Stimulated activated CD8-positive, alpha-beta memory T cell treated with anti-CD3 and anti-CD28 coated beads, Interleukin-15, amount 100 ng/mL, for 48 hours (primary cell): ENCODE measurements at places on chromosomes 2 and 18.
A peak's percentile ranks its signal among the peaks of the same experiment; 100 is the strongest.

GRCh38 chr2:118061135-118061955, 26.9 kb upstream of the INSIG2 start:
- DNase-seq, result no peak

DNA sequence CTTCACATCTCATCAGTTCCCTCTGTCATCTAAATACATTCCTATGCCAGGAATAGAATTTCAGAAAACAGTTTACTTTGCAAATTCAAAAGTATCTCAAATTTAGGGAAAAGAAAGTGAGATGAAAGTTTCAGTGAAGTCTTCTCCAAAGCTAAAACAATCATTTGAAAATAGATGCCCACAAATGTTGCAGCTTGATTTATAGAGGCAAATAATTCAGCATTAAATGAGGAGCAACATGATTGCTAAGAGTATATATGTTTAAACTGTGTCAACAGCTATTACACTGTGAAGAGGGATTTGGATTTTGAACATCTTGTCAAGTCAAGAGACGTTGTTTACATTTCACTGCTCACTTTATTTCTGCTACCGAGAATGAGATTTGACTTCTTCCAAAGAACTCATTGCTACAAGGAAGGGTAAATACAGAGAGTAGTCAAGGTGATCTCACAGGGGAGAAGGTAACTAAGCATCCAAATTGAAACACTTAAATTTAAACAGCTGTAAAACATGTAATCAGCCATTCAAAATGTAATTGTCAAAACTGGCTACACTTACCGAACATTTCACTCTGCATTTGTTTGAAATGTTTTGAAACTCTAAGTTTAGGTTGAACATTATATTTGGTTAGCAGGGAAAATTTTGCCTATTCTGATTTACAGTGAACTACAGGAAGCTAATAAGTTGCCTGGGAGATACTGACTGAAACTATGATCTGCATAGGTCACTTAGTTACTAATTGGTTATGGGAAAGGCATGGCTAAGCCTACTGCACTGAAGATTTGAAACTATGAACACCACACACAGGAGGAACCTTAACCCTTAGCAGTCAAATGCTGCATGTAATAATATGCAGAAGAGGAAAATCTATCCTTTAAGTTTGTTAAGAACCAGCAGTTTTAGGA, 33.2 kb upstream of the GALNT3 start:
- DNase-seq, result no peak

DNA sequence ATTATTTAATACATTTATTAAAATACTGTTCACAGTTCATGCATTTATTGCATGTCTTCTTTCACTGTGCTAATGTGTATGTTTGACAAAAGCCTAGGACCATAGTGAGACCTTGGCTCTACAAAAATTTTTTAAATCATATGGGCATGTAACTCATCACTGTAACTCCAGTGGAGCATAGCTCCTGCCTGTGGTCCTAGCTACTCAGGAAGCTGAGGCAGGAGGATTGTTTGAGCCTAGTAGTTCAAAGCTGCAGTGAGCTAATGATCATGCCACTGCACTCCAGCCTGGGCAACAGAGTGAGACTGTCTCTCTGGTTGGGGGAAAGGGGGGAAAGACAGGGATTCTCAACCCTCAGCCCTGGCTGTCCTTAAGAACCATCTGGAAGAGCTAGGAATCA, 137.8 kb downstream of the PRKCE start:
- DNase-seq, result no peak

DNA sequence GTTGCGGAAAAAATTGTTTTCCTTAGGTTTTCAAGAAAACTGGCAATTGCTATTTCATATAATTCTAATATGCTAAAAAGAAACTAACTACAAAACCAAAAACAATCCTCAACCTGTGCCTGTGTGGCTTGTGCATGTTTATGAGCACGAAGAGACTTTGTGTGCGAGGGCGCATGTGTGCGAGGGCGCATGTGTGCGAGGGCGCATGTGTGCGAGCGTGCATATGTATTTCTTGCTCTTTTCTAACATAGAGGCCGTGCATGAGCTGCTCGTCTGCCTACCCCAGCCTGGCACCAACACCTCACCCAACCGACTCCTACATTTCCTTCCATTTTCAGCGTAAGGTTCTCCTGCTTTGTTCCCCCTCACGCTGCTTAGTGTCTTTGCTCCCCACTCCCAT, 211.6 kb downstream of the DOK6 start:
- DNase-seq, result no peak

DNA sequence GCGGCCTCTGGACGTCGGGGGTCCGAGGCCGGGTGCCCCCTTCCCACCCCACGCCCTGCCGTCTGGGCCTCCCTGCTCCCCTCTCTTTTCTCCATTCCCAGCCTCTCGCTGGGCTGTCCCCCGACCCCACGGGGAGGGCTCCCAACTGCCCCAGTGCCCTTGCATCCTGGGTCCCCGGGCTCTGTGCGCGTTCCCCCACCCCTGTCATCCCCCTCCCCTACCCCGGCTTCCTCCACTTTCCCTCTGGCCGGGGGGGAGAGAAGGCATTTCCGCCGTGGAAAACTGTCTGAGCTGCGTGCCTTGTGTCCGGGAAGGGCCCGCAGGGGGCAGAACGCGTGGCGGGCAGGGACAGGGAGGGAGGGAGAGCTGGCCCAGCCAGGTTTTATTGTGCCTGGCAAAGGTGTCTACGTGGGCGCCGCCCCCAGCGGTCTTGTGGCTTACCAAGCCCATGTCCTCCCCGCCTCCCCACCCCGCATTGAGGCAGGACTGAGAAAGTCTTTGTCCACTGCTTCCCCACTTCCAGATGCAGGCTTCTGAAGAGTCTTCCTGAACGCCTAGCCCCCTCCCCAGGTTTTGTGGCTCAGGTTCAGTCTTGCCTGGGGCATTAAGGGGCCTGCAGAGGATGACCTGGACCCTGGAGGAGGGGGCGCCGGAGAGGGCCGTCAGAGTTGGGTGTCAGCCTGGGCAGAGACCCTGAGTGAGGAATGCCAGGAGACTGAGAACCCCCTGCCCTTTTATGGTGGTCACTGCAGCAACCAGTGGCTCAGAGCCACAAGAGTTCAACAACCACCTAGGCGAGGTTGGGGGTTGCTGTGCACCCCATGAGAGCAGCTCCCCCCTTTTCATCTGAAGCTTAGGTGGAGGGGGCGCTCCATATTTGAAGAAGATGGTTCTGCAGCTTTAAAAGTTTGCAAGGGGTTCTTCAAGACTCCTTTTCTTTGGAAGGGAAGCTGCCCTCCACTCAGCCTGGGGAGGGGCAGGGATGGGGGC, 1.3 kb downstream of the ITM2C start:
- DNase-seq, result peak; percentile 30

- no peak for DNase-seq
Observed at GRCh38 chr2:204264085-204264553, 281.2 kb upstream of the PARD3B start.

GRCh38 chr2:41927581-41928264, 120.1 kb upstream of the PKDCC start:
- DNase-seq, result no peak

DNA sequence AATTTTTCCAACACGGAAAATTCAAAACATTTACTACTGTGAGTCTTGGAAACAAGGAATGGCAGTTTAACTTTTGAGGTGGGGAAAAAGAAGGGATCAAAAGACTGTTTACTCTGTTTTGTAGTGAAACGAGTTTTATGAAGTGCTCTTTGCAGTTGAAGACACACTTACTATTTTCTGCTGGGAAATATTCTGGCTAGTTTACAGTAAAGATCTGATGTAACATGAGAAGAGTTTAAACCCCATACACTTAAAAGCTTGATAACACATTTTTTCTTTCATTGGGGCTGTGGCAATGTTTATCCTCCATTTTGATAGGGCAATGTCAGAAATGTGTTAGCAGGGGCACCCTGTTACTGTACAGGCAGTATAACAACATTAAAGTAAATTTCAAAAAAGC, 124.9 kb upstream of the SMAD7 start:
- no peak for DNase-seq

GRCh38 chr2:65228263-65228750, 676 bp downstream of the ACTR2 start:
- DNase-seq, result no peak

DNA sequence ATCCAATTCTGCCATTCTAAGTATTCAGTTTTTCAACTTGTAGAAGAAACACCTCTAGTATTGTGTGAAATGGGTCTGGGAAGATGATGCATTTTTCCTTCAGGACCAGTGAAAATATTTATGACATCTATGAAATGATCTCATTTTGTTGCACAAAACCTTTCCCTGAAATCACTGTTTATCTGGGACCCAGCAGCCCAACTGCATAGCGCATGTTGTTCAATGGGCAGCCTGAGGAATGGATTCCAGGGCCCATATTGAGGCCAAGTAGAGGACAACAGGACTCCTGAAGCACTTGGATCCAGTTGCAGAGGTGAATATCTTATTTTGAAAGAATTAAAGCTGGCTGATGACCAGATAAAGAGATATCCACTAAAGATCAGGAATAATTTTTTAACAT, 7.3 kb downstream of the RBMS1 start:
- no peak for DNase-seq

DNA sequence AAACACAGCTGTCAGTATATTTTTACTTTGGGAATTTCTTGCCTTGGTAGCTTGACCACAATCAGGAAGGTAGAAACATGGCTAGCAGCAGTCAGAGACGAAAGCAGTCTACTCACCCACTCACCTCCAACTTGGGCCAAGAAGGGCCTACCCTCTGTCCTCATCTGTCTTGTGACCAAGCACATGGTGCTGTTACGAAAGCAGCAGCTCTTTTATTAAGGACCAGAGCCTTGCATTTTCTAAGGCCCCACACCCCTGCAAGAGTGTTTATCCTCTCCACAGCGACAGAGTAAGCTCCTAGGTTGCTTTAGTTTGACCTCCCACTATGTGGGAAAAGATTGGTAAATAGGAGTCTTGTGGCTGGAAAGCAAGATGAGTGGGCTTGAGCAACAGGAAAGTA, 31.3 kb upstream of the MSTN start:
- no peak for DNase-seq

DNA sequence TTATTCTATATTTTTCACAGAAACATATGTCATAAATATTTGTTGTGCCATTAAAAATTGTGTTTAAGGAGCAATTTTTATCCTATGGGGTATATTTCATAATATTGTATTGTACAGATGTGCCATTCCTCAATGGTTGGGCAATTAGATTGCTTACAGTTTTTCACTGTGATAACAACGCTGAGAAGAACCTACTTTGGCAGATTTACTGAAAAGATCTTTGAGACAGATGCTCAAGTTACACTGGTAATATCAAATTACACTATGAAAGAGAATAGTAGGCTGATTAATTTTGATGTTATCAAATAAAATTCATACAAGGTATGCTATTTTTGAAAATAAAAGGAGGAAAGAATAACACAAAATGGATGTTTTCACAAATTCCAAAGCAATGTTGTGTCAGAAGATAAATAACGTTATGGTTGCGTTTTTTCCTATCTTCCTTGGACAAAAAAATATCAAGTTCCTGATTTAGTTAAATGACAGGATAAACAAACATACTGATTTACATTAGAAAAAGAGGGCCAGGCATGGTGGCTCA, 335.1 kb upstream of the ZNF521 start:
- DNase-seq, result no peak

DNA sequence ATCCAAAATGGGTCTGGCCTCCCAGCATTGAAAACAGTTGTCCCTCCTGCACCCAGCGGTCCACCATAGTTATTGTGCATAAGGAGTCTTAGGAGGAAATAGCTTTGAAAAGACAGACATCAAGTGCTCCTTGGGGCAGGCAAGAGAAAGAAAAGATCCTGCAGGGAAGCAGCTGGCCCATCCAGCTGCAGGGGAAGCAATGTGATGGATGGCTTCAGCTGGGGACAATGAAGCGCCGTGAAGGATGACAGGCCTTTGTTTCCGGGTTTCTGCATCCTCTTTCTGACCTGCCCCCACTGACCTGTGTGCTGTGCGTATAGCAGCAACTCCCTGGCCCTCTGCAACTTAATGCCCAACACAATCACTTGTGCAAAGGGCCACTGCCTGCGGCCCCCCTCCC, 142.9 kb upstream of the NCKAP5 start:
- no peak for DNase-seq

GRCh38 chr2:10254373-10255188, 48.1 kb upstream of the HPCAL1 start:
- no peak for DNase-seq

GRCh38 chr2:201542291-201542690, 90.8 kb downstream of the STRADB start:
- no peak for DNase-seq

DNA sequence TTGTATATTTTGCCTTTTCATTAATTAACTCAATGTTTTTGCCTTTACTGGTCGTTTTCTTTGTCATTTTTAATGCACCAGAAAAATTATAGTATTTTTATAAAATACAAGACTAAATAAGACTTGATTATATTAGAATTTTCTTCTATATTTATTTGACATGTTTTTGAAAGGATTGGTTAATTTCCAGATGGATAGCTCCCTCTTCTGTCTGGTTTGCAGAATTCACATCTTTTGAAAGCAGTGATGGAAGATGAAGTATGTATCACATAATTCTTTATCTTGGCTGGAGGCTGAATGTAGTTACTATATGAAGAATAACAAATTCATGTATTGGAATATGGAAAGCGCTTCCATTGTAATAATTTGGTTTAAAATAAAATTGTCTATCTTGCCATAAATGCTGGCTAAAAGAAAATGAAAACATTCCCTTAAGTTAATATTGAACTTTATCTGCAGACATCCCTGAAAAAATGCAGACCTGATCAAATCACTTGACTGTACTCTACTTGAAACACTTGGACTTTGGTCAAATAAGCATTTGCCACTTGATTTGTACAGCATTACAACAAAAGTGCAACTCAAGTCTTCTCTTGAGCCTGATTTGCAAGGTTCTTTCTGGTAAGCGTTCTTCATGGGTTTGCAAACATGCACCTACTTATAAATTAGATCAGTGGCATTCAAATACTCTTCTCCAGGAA, 86.3 kb upstream of the EFEMP1 start:
- DNase-seq, result no peak

GRCh38 chr2:39568561-39569006, 97.1 kb upstream of the TMEM178A start:
- no peak for DNase-seq

GRCh38 chr2:73700131-73700611, 37.0 kb downstream of the TPRKB start:
- DNase-seq, result no peak

GRCh38 chr2:66688951-66689350, 254.0 kb downstream of the MEIS1 start:
- no peak for DNase-seq

DNA sequence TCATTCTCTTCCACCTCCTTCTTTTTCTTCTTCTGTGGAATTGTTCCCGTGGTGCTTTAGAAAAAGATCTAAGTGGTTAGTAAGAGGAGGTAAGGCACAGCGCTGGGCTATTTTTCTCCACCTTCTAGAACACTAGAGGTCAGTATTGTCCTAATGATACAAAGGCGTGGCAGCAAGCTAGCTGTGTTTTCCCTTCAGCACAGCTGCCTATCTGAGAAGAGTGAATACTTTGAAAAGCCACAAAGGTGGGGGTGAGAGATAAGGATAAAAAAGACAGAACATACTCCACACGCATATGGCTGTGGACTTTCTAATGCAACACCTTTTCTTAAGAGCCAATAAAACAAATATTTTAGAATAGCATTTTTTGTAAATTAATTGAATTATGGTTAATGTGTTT, 2.1 kb downstream of the CNTNAP5 start:
- no peak for DNase-seq
